Activated CD4-positive, alpha-beta T cell treated with anti-CD3 and anti-CD28 coated beads, Interleukin-2, amount 50 U/mL, for 24 hours (primary cell): ENCODE measurements at places on chromosomes 3 and 15.

DNA sequence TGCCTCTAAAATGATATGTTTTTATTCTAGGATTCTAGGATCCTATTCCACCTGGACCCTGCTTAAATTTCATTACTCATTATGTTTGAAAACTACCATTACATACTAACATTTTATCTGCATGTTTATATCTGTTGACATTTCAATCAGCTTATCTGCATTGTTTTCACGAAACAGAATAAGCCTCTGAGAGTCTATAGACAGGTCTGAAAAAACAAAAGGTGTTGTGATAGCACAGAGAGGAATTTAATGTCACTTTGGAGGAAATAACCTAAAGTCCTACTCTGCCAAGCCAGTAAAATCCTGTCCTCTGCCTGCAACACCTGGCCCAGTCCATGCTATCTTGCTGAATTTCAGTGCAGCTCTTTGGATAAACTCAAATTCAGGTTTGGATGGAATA, 315.2 kb downstream of the ZBTB20 start:
- no peak for DNase-seq

DNA sequence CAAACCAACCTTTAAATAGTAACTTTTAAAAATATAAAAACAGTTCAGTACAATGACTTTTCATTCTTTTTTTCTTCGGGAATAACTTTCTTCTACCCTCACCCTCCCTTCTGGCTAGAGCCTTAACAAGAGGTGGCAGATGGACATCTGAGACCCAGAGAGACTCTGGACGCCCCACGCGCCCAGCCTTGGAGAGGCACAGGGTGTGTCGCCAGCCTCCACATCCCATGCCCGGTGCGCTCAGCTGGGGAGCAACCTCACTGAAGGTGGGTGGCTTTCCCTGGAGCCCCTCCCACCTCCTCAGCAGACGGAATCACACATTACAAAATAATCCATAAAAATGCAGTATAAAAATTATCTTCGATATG, 49.5 kb downstream of the TLE3 start:
- no peak for DNase-seq

GRCh38 chr15:56736308-56736707, 3.0 kb upstream of the ZNF280D start:
- no peak for DNase-seq

DNA sequence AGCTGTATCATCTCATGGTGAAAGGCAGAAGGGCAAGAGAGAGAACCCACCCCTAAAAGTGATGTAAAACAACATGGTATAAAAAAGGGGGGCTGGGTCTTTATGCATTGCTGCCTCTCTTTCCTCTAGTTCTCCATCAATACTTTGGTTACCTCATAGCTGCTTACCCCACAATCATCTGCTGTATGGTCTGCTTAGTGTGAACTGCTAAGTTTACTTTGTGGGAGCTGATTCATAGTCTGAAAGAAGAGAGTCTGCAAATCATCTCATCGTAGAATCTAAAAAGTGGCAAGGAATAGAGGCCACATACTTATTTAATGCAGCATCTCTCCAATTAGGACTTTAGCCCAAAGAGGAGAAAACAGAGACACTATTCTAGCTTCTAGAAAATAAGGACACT, 546.8 kb downstream of the GBE1 start:
- DNase-seq: no peak

GRCh38 chr3:78645628-78646310, 1122.0 kb downstream of the ROBO1 start:
- no peak for DNase-seq

DNA sequence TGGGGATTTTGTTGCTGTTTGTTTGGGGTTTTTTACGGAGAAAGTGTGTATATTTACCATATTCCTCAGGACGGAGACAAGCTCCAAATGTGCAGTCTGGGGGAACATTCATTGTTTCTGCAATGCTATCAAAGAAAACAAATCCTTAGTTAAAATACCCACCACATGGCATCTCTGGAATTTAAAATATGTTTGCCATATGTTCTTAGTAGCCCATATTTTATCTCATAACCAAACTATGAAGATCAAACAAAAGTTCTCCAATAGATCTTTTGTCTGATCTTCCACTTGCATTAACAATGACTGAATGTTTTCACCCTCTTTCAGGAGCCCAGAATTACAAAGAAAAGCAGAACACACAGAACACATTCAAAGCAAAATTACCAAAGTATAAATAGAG, 35.3 kb downstream of the EFHB start:
- no peak for DNase-seq

GRCh38 chr3:39540162-39540921, 72.9 kb downstream of the MOBP start:
- DNase-seq: no peak

GRCh38 chr15:65912235-65912634, 42.9 kb downstream of the RAB11A start:
- DNase-seq: no peak

DNA sequence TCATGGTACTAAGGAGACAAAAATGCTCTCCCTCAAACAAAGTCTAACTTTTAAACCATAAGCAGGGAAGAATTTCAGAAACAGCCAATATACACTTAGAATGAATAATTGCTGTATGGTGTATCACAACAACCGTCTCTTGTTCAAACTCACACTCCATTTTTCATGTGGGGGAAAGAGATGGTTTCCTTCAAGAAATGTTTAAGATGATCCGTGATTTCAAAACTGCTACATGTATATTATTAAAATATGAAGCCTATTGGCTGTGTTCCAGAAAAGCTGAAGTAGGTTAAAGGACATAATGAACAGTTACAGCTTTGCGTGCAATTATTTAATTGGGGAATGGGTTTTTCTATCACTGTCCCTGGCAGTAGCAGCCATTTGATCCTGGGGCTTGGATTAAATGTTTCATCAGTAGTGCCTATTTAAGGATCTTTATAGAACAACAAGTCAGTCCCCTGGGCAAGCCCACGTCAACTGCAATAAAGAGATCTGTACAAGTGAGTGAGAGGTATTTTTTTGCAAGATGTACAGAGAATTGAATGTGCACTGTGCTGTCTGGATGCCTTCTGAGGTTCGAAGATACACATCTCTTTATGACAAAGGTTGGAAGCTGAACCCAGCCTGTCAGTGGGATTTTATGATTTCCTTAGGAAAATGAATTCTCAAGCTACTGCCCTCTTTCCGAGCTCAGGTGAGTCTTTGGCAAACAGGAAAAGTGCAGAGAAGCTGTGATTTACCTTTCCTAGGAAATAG, 337.2 kb upstream of the RARB start:
- DNase-seq: no peak

DNA sequence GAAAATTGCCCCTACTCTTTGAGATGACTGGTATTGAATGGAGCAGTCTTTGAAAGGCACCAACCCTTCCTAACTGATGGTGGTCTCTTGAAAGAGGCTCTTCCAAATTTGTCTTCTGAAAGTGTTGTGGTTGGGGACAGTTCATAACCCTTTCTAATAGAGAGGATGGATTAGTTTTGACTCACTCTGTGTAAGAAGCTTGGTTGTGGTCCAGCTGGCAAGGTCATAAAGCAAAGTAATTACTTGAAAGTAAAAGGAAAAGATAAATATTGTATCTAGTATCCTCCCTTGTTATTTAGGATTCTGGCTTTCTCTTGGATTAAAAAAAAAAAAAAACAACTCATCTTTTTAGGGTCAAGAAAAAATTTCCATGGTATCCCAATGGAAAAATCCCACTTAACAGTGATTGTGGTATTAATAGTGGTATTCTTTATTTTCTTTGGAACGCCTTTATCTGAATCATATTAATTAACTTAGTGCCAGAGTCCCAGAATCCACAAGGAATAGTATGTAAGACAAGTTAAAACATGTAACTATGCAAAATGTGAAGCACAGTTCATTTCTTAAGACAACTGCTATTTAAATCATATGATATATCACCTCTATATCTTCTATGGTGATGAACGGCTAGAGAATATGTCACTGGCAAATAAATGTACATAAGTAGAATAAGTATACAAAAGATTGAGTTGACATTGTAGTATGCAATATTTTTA, 469.3 kb upstream of the CDIN1 start:
- no peak for DNase-seq

DNA sequence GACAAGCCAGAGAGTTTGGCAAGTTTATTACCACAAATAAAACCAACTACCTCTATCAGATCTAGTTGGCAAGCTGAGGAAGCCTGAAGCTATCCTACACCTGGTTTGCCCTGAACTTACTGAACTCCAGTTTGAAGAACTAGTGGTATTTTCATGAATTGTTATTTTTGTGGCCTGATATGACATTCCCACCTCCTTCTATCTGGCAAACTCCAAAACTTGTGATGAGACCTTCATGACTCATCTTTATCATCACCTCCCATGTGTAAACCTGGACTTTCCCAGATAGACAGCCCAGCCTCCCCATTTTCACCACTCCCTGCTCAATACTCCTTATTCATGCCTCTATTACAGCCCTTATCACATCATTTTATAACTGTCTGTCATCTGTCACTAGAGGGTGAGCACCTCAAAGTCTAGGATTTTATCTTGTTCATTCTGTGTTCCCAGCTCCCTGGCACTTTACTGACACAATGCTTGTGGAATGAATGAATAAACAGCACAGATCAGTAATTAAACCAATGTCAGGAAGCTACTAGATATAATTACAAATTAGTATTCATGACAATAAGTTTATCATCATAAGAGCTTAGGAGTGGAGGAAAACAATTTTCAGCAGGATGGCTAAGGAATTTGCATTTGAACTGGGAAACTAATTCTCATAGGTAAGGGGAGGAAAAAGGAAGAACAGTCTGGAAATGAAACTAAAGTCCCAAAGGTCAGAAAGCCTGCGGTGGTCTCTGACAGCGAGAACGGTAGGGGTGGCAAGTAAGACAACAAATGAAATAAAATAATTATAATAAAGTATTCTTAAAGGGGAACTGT, 13.2 kb upstream of the TRANK1 start:
- no peak for DNase-seq

GRCh38 chr15:90079619-90080457, 22.4 kb downstream of the IDH2 start:
- DNase-seq: no peak

DNA sequence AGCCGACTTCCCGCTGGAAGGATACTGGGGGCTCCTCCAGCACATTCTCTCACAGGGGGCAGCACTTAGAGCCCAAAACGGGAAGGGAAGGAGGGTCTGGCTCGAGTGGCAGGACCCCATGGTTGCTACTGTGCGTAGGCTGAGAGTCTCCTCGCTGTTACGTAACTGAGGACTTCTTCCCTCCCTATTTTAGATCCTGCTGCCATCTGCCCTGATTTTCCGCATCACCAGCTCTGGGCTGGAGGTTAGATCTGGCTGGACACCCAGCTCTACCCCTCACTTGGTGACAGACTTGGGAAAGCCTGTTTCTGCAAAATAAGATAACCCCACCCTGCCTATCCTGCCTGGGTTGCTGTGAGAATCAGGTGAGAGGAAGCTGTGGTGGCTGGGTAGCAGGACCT, 47.7 kb downstream of the BDH1 start:
- DNase-seq: no peak

DNA sequence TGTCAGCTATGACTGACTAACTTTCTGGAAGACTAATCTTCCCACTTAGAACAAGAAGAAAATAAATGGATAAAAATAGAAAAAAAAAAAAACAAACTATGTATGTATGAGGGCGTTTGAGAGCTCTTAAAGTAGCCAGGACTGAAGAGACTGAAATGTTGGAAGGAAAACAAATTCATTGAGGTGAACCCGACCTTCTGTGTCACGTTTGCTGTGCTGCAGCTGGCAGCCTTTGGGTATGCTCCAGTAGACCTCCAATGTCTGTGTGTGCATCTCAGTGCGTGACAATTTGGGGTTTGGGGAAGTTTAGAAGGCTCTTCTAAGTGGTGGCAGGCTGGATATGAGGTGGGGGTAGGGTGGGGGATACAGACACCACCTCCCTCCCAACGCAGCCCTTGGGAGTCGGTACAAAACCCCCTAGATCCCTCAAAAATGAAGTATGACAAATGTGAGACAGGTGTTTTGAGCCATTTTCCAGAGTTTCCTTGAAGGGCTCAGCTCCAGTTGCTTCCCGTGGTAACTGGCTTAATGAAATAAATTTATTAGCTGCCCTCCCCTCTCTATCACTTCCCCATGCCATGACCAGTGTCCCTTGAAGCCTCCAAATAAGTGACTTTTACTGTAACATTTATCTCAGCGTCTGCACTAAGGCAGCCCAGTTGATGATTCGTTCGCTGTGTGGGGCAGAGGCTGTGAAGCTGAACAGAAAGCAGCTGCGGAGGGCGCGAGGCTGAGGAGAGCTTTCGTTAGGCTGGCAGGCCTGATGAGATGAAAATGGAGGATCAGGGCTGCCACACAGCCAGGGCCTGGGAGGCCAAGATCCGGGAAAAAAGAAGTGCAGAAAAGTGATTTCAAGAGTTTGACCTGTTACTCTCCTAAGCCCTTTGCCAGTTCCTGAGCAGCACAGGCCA, 34.9 kb upstream of the GABRB3 start:
- DNase-seq: no peak

DNA sequence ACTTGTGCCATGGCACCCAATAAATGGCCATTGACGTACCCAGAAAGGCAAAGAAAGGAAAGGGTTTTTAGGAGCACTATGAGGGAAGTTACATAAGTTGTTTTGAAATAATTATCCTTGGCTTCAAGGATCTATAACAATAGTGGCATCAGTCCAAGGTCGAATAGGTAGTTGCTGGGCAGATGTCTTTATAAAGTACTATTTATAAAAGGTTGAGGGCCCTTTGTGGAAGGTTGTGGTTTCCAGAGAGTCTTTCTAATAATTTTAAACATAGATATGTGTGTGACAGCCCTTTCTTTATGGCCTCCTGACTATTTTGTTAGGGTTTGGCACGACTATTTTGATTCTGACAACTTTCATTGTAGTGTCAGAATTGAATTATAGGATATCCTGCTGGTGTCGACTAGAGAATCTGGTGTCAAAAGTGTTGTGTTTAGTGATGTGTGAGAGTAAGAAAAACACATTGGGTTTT, 260.5 kb downstream of the PYDC2 start:
- no peak for DNase-seq

DNA sequence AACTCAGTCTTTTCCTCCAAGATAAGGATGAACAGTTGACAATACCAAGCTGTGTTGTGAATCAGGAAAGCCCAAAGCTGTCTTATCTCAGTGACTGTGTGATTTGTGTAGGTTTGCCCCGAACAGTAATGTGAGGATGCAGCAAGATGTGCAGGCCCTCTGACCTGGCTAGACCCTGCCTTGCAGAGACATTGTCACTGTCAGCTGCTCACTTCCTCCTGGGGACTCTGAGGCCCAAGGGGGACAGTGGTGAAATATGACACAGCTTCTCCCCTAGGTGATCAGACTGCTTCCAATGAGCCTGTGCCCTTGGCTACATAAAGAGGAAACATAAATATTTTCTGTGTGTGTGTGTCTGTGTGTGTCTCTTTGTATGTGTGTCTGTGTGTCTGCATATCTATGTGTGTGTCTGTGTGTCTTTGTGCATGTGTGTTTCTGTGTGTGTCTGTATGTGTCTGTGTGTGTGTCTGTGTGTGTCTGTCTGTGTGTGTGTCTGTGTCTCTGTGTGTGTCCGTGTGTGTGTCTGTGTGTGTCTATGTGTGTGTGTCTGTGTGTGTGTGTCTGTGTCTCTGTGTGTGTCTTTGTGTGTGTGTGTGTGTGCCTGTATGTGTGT, 21.7 kb downstream of the LRRK1 start:
- DNase-seq: no peak

GRCh38 chr3:52554026-52554755, 17.8 kb downstream of the UQCC5 start:
- DNase-seq: no peak

- no peak for DNase-seq
These were observed 12.9 kb upstream of the ALPK3 start for GRCh38 chr15:84804005-84804900.

- no peak for DNase-seq
These were observed 8.5 kb downstream of the BHLHE40 start for GRCh38 chr3:4987538-4988296.
